ENCODE measurements at places on chromosomes 6 and 20.
A peak's percentile ranks its signal among the peaks of the same experiment; 100 is the strongest.

- DNase-seq = no peak
Observed at GRCh38 chr6:148739822-148740128, 7.1 kb upstream of the UST start.

DNA sequence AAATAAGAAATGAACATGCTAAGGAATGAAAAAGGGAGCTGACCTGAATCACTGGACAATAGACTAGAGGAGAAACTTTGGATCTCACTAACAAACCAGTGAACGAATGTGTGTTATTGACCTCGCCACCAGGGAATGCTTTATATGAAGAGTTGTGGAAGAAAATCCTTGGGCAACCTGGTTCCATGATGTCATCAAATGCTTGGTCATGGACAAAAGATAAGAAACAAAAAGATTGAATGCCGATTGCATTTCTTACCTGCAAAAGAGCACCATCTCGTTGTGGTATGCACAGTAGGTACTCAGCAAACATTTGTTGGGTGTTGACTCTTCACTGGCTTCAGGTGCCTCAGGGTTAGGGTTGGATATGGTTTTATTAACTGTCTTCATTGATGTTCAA, 165.2 kb upstream of the TSHZ2 start:
- DNase-seq = no peak

DNA sequence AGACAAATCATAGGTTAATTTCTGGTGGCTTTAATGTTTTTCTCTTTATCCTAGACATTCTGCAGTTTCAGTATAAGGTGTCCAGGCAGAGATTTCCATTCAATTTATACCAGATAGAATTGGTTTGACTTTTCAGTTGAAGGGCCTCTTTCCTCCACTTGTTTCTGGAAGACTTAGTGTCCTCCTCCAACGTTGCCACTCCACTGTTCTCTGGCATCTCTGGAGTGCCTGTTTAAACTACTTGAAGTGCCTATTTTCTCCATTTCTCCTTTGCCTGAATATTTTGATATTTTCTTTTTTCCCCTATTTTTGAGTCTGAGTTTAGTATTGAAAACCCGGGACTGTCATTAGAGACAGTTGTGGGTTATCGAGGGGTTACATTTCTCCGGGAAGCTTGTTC, 27.7 kb downstream of the EDN3 start:
- no peak for DNase-seq

DNA sequence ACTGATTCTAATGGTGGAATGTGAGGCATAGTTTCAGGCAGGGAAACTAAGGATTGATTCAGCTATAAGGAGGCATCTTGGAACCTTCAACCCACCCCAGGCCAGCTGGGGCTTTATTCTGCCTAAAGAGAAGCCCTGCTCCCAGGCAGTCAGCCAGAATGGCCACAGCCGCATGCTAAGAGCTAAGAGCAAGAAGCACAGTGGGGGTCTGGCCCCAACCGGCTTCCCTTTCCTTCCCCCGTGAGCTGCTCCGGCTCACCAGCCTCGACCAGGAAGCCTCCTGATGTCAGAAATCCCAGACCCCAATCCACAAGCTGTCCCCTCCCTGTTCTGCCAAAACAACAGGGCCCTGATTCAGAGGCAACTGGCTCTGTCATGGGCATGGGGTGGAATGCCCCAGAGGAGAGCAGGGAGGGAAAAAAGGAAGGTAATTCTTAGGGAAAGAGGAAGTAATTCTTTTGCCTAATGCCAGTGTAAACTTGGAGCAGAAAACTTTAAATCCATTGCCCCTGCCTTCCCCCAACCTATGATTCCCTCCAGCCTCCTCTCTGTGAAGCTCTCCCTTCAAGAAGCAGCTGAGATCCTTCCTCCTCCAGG, 6.9 kb downstream of the GRM4 start:
- DNase-seq = no peak

- DNase-seq = no peak
Observed at GRCh38 chr20:53255102-53255710, 283.0 kb downstream of the TSHZ2 start.

GRCh38 chr6:26309731-26310142, 55.3 kb upstream of the BTN3A2 start:
- DNase-seq = no peak

DNA sequence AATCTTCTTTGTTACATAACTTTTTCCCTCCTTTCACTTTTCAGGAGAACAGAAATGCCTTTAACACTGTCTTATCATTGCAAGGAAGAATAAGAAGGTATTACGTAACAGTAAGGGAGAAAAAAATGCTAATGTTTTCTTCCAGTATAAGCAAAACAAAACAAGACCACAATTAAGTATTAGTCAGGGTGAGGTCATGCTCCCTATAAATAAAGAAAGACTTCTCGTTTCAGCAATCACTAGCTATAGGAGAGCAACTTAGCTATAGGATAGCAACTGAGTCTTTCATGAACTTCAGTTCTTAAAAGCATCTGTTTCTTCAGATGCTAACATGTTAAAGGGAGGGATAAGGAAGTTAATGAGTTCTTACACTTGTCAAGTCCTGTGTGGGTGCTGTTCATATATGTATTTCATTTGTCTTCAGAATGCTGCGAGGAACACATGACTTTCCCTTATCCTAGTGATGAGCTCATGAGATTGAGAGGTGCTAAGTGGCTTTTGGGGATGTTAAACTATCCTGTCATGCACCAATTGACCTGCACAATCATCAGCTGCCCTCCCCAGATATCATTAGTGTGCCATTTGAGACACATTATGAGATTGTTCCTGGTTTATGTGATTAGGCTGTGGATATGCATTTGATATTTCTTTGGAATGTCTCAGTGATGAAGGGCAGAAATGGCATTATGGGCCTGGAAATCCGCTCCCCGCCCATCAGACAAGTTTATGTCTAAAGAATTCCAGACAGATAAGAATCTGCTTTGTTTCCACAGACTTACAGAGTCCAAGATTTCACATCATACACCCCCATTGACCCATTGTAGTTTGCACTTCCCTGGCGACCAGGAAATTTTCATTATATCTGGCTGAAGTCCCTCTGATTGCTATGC, 37.5 kb downstream of the LAMA4 start:
- no peak for DNase-seq

GRCh38 chr20:37314099-37314498, 24.6 kb downstream of the MANBAL start:
- DNase-seq = no peak

- no peak for DNase-seq
Observed at GRCh38 chr6:5071216-5071615, 13.9 kb upstream of the PPP1R3G start.

- no peak for DNase-seq
Observed at GRCh38 chr6:71346334-71346694, 57.7 kb downstream of the OGFRL1 start.

GRCh38 chr20:24816907-24817306, 132.2 kb upstream of the CST7 start:
- no peak for DNase-seq

GRCh38 chr6:30800871-30801270, 56.5 kb upstream of the IER3 start:
- DNase-seq = no peak

- DNase-seq = no peak
Observed at GRCh38 chr20:36315545-36316351, 9.6 kb downstream of the DLGAP4 start.

GRCh38 chr6:11172501-11173327, 59.8 kb downstream of the NEDD9 start:
- DNase-seq = peak; percentile 59

DNA sequence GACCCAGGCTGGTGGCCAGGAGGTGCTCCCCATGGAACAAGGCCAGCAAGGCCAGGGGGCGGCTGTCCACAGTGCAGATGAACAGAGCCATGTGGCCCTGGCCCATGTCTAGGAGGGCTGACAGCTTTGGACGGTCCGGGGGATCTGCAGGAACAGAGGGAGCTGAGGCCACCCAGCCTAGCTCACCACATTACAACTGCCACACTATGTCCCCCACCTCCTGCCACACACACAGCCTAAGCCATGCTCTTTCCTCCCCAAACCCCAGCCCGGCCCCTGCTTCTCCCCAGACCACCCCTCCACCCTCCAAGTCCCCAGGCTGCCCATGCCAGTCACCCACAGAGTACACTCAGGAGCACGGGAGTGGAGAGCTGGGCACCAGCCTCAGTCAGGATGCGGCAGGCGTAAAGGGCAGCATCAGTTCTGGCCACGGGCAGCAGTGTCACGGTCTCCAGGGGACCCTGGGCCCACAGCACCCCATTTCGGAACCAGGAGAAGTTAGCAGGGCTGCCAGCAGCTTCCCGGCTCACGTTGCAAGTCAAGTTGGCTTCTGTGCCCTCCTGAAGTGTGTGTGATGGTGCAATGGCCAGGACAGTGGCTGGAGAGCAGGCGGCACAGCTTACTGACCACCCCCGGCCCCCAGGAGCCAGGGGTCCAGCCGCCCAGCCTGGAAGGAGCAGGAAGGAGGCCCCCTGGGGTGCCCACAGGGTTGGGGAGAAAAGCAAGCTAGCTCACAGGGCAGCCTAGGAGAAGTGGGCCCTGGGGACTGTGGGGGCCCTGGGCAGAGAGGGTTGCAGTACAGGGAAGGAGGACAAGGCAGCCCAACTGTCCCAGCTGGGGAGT, 15.2 kb upstream of the ADAM33 start:
- DNase-seq = no peak

DNA sequence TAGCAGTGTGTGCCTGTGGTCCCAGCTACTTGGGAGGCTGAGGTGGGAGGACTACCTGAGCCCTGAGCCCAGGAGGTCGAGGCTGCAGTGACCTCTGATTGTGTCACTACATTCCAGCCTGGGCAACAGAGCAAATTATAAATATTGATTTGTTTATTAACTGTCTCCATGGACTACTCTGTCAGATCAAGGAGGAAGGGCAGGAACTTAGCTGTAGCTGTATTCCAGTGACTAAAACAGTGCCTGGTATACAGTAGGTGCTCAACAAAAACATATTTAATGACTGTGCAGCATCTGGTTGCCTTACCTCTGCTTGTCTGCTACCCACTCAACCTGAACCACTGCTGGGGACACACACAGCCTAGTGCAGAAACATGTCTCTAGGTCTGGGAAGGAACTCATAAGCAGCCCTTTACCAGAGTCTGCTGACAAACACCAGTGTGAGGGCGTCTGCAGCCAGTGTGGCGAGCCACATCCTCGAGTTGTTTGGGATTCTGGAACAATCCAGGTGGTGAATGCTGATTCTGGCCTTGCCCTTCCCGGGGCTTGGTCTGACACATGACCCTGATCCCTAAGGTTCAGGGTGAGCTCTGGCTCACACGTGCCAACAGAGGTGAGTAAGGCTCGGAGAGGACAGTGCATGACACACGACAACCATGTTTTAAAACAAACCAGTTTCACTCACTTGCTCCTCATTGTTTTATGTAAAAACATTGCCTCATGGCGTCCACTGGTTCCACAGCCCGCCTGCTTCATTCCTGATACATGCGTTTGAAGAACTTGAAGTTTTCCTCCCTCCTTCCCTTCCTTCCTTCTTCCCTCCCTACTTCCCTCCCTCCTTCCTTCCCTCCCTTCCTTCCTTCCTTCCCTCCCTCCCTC, 117.9 kb upstream of the ZNF217 start:
- DNase-seq = no peak

DNA sequence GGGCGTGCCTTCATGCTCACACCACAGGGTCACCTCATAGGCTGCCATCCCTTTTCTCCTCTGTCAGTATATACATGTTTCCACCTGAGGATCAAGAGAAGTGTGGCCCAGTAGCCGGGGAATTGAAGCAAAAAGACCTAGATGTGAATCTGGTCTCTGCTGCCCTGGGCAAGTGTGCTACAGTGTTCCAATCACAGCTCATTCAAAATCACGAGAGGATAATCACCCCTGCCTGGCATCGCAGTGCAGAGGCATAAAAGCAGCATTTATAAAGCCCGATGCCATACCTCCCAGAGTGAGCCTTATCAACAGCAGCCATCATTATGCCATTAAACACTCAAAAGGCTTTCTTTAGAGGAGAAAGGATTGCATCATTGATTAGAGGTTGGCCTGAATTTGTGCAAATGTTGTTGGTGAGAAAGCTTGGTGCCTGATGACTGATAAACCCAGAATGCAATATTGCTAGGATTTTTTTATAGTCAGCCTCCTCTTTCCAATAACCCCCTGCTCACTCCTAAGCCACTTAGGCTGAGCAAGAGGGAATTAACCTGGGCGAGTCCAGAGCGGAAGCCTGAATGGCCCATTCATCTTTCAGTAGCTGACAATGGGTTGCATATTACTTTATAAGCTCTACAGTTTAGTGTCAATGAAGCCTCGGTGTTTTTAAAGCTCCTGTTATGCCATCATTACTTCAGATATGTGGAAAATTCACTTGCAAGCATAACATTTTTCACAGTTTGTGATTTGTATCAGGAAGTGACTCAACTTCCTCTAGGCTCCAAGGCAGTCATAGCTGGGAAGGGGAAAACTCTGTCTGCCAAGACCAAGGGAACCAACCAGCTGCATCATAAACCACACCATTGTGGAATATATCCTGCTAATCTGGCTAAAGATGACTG, 92.5 kb upstream of the NXT1 start:
- DNase-seq = no peak

DNA sequence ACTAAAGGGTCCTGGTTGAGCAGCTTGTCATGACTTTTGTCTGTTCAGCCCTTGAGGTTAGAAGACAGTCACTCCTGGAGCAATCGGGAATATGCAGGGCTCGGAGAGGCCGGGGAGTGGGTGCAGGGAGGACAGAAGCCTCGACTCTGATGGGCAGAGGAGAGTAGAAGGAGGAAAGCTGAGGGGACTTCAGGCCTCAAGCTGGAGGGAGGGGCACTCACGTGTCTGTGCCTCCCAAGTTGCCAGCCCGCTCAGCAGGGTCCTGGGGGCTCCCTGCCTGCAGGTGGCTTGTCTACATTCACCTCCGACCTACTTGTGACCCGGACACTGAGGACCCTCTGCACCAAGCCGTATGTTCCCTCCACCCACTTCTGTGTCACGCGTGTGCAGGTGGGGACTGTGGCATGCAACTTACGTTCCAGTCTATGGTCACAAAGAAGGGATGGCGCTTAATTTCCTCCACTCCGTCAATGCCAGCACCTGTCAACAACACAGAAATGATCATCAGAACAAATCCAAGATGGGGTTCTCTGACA, 86.8 kb upstream of the MPC1 start:
- DNase-seq = no peak

DNA sequence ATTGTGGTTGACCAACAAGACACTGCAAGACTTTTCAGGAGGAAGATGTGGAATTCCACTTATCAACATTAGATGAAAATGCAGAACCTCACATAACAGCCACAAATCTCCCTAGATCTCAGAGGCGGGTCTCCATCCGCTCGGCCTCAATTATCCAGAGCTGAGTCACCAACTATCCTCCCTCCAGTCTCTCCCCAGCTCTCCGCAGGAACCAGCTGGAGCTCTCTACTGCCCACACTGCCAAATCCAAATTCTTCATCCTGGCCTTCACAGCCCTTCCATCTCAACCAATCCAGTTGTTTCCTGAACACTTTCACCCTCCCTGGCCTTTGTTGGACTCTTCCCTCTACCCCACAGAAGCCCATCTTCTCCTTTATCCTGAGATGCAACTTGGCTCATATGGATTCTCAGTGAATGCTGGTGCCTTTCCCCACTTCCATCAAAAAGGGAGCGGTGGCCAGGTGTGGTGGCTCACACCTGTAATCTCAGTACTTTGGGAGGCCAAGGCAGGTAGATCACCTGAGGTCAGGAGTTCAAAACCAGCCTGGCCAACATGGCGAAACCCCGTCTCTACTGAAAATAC, 3.5 kb upstream of the TGIF2 start:
- DNase-seq = no peak

- no peak for DNase-seq
Observed at GRCh38 chr6:25010902-25011625, 75.3 kb upstream of the RIPOR2 start.
